Stimulated activated CD4-positive, alpha-beta T cell treated with anti-CD3 and anti-CD28 coated beads, Interleukin-2, amount 100 ng/mL, for 48 hours (primary cell): ENCODE measurements at places on chromosomes 6 and 20.

DNA sequence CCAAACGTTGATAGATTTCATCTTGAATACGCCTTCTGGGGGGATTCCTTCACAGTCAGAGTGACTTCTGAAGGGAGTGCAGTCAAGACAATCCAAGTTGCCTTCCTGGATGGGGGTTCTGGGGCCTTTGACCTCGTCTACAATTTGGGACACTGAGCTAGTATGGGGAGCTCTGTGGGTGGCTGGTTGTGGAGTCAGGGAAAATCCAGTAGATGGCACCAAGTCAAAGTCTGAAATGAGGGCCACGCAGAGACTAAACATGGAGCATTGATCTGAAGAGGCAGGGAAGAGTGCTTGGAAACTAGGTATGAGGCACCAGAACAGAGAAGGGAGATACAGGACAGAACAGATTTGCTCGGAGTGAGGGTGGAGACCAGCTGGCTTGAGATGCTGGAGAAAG lies 43.6 kb upstream of the CCN6 start:
- DNase-seq = no peak

GRCh38 chr6:99490608-99491007 lies 24.6 kb downstream of the USP45 start:
- DNase-seq = no peak

GRCh38 chr6:105326833-105327770 lies 75.8 kb downstream of the PREP start:
- no peak for DNase-seq

GRCh38 chr6:35061651-35062410 lies 79.3 kb downstream of the TCP11 start:
- no peak for DNase-seq

DNA sequence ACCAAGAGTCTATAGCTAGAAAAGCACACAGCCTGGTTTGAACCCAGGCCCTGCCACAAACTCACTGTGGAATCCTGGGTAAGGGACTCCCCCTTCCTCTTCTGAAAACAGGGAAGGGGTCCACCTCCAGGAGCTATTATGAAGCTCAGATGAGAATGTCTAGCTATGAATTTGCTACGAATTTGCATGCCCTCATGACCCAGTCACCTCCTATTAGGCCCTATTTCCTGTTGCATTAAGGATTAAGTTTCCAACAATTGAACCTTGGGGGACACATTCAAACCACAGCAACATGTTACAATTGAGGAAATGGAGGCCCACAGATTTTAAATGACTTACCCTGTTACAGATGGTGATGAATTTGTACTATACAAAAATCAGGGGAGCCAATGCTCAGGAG lies 46.2 kb downstream of the PREX1 start:
- no peak for DNase-seq

DNA sequence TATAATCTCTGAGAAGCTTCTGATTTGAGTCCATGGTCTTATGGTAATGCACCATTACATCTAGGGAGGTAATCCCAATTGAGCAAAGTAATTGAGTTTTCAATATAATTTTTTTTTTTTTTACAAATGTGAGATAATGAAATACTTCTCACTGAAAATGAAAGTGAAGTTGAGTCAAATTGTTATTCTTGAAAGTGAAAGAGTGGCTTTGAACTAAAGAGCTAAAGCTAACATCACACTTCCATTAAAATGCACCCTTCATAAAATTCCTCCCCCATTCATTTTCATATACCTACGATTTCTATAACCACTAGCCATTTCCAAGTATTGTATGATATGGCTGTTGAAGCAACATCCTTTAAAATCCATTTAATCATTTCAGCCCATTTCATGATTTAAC lies 149.1 kb upstream of the IMPG1 start:
- no peak for DNase-seq

DNA sequence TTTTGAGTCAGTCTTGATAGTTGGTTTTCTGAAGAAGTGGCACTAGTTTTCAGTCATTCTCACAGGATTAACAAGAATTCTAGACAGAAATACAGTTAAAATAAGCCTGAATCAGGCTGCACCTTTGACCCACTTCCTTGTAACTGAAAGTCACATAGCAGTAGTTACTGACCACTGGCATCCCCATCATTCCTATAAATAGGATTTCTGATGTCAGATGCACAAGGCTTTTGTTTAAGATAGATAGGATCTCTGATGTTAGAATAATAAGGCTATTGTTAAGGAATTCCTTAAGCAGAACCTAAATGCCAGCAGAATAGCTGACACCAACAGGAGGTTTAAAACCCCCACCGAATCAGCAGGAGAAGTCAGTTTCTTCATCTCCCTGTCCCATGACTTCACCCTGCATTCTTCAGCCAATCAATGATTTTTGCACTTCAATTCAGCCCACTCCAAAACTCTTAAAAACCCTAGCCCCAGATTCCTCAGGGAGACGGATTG lies 30.6 kb upstream of the ZBTB24 start:
- DNase-seq = no peak

GRCh38 chr6:79330704-79331103 lies 96.2 kb upstream of the HMGN3 start:
- DNase-seq = no peak

- no peak for DNase-seq
Measured at GRCh38 chr20:47781632-47782031, 3.6 kb downstream of the SULF2 start.

- no peak for DNase-seq
Measured at GRCh38 chr20:3563133-3563532, 92.3 kb downstream of the ATRN start.

GRCh38 chr20:16395366-16395765 lies 177.9 kb downstream of the KIF16B start:
- DNase-seq = no peak

DNA sequence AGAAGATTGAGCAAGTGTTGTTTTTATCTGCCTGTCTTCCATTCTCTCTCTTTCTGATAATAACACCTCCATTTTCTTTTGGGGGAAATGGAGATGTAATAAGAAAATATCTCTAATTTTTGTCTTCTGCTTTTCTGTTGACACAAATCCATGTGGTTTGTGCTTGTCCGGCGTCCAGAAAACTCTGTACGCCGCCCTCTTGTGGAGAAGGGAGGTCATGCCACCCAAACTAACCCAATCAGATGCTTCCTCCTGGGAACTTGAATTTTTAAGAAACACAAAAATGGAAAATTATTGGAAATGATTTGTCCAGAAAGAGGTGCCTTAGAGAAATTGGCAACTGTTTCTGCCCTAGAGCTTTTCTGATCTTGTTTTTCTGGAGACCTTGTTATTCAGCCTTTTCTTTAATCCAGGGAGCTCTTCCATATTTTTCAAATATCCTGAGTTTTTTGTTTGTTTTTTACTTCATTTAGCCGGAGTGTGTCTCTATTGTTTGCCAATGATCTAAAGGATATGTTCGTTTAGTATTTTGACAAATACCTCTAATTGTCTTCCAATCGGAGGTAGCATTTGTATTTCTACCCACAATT lies 17.8 kb upstream of the FNDC1 start:
- peak; percentile 29 for DNase-seq

GRCh38 chr6:87481931-87482330 lies 9.2 kb downstream of the SLC35A1 start:
- no peak for DNase-seq

- DNase-seq = no peak
Measured at GRCh38 chr20:14991023-14991422, 653.6 kb upstream of the FLRT3 start.

DNA sequence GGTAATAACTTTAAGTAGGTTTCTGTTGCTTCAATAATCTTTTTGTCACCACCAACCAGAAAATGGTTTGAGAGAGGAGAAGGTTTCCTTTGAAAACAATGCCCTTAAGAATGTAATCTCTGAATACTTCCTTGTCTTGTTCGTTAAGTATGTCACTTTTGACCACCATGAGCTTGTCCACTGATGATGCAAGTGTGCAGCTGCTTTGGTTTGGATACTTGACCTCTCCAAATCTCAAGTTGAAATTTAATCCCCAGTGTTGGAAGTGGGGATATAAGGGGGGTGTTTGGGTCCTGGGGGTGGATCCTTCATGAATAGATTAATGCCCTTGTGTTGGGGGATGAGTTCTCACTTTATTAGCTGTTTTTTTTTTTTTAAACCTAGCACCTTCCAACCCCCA lies 985.4 kb downstream of the EPHA7 start:
- no peak for DNase-seq

- peak; percentile 11 for DNase-seq
Measured at GRCh38 chr6:126170978-126171382, 168.9 kb upstream of the CENPW start.

- DNase-seq = no peak
Measured at GRCh38 chr6:129575378-129576118, 134.4 kb downstream of the ARHGAP18 start.

GRCh38 chr6:35483893-35484645 lies 12.8 kb downstream of the TEAD3 start:
- no peak for DNase-seq

- no peak for DNase-seq
Measured at GRCh38 chr6:169913096-169913638, 161.7 kb downstream of the ERMARD start.

DNA sequence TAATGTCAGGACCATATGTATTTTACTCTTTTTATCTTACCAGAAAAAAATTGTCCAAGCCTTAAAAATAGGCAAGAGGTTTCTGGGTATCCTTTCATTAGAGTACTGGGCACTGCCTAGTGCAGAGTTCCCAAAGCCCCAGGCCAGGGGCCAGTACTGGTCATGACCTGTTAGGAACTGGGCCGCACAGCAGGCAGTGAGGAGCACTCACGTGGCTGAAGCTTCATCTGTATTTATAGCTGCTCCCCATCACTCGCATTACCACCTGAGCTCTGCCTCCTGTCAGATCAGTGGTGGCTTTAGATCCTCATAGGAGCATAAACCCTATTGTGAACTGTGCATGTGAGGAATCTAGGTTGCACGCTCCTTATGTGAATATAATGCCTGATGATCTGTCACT lies 632.9 kb downstream of the UTRN start:
- DNase-seq = no peak
